ENCODE measurements at places on chromosomes 4 and X. TPM values are rescaled to one million over a fixed set of nuclear protein-coding genes. Genes with fewer than 3 reads are reported as not detected.

The FOXR2 gene
- total RNA-seq, result not detected

DNA sequence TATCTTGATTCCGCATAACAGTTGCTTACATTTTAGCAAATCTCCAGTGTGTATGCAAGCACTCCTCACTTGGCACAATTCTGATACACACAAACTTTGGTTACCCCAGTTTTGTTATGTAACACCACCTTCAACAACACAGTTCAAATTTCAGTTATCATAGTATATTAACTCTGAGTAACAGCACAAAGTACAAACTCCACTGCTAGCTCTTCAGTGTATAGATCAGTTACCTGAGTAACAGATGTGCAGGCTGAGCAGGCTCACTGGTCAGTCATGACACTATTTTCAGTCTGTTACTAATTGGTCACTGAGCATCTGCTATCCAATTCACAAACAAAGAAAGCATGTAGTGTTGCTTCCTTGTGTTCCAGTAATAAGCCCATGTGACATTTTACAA lies 55.4 kb downstream of the PKD2 start:
- H3K27ac ChIP-seq, result no peak overlapping the region
- peaks cover 13% of the 10 kb centered on the region for H3K36me3 ChIP-seq
- H3K4me1 ChIP-seq, result no peaks in the 10 kb centered on the region
- DNase-seq, result no peak
- H3K27me3 ChIP-seq, result no peaks in the 10 kb centered on the region
- H3K4me3 ChIP-seq, result no peak overlapping the region

GRCh38 chrX:107429090-107429489 lies 20.4 kb upstream of the FRMPD3 start:
- no peaks in the 10 kb centered on the region for H3K27me3 ChIP-seq
- no peaks in the 10 kb centered on the region for H3K4me1 ChIP-seq
- DNase-seq, result no peak
- H3K4me3 ChIP-seq, result no peak overlapping the region
- H3K27ac ChIP-seq, result no peak overlapping the region

GRCh38 chr4:6956087-6956433 lies 46.4 kb downstream of the TBC1D14 start:
- no peaks in the 10 kb centered on the region for H3K36me3 ChIP-seq
- no peak for DNase-seq
- peaks cover 21% of the 10 kb centered on the region for H3K4me1 ChIP-seq
- H3K27me3 ChIP-seq, result no peaks in the 10 kb centered on the region
- no peak overlapping the region for H3K4me3 ChIP-seq

DNA sequence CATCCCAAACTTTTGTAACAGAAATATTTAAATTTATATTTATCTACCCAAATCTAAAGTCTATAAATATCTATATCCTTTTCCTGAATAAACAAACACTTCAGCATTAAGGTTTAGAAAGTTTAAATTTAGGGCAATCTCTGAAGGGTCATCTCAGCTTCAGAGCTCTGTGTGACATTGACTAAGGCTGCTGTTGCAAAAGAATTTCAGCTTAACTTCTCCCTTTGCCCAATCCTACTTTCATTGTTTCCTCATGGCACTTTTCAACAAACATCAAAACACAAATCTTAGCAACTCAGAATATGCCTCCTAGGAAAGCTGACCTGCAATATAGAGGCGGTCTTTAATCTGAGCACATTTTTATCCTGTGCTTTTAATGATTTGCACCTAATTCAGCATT lies 79.7 kb upstream of the BANK1 start:
- H3K4me1 ChIP-seq, result no peaks in the 10 kb centered on the region
- H3K4me3 ChIP-seq, result no peak overlapping the region
- H3K27me3 ChIP-seq, result no peaks in the 10 kb centered on the region
- no peaks in the 10 kb centered on the region for H3K36me3 ChIP-seq
- H3K27ac ChIP-seq, result no peak overlapping the region

- H3K4me1 ChIP-seq, result no peaks in the 10 kb centered on the region
- H3K4me3 ChIP-seq, result no peak overlapping the region
- no peaks in the 10 kb centered on the region for H3K27me3 ChIP-seq
- H3K36me3 ChIP-seq, result no peaks in the 10 kb centered on the region
Measured at GRCh38 chr4:109985993-109986974, 73.6 kb downstream of the EGF start.
